ENCODE measurements at places on chromosomes 3 and 15. TPM values are rescaled to one million over a fixed set of nuclear protein-coding genes. Genes with fewer than 3 reads are reported as not detected.
A peak's percentile ranks its signal among the peaks of the same experiment; 100 is the strongest.

The P3H2 gene
- not detected for total RNA-seq

DNA sequence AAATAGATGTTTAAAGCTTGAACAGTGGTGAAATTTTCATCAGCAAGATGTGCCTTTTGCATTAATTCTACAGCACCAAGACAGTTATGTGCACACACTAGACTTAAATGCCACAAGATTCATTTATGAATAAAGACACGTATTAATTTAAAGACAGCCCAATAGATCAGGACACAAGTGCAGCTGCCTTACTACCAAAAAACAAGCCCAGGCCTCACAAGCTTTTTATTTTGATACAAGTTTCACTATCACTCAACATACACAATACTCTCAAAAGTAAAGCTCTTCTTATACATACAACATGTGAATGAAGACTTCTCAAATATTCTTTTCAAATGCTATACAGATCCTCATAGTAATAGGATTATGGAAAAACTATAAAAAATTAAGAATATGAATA lies 2.4 kb downstream of the ACAP2 start:
- H3K4me3 ChIP-seq: peak overlapping the region; percentile 94
- H3K4me1 ChIP-seq: peaks cover 38% of the 10 kb centered on the region
- no peak for DNase-seq
- H3K27ac ChIP-seq: no peak overlapping the region

DNA sequence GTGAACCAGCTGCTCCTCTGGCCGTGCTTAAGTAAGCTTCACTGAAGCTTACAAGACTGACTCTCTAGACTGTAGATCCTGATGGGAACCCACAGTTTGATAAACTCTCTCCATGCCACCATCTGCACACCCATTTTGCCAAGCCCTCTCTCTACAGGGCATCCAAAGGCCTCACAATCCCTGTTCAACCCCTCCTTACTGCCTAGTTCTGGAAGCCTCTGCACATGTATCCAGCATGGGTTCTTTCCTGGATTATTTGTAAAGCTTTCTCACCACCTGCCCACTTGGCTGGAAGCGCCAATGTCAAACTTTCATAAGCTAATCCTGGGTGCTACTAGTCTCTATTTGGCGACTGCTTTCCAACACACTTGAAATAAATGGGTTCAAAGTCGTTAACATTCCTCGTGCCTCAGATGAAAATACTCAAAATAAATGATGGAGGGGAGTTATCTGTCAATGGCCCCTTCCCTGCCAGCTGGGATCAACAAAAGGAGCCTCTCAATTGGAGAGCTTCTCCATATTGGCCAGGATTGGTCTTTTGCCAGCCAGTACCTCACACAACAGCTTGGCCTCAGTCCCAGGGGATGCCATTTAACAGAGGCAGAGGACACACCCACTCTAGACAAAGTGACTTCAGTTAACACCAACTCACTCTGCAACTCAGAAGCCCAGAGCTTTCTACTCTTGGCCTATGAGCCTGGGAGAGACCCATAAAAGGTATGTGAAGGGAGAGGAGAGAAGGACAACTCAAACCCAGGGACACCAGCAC lies 48.1 kb downstream of the SH3BP5 start:
- H3K4me1 ChIP-seq: peaks cover 12% of the 10 kb centered on the region
- peaks cover 24% of the 10 kb centered on the region for H3K27me3 ChIP-seq
- H3K27ac ChIP-seq: no peak overlapping the region
- DNase-seq: no peak

The GNAT1 gene
- not detected for total RNA-seq

DNA sequence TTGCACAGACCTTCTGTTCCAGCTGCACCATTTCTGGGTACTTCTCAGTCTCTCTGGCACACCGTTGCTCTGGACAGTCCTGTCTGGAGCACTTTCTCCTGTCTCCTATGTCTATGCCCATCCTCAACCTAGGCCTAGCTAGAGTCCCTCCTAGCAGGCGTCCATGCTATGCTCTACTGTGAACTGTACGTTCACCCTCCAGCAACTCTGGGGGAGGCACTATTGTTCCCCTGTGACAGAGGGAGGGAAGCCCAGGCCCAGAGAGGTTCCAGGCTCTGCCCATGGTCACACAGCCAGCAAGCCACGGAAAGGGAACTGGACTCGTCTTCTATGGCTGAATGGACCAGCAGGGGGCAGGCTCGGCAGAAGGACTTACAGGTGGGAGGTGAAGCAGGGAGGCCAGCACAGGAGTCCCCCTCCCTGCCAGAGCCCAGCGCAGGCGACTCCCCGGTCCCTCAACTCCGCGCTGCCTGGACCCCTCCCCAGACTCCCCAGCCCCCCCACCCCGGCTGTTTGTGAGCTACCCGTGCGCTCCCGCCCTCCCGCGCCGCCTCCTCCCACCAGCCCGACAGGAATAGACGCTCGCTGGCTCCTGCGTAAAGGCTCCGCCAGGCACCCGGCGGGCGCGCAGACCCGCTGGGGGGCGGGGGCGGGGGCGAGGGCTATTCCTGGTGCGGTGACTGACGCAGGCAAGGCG lies 1.7 kb upstream of the LINGO1 start:
- H3K4me1 ChIP-seq: peaks cover 10% of the 10 kb centered on the region
- peak; percentile 78 for DNase-seq
- H3K36me3 ChIP-seq: no peaks in the 10 kb centered on the region
- H3K27ac ChIP-seq: no peak overlapping the region

DNA sequence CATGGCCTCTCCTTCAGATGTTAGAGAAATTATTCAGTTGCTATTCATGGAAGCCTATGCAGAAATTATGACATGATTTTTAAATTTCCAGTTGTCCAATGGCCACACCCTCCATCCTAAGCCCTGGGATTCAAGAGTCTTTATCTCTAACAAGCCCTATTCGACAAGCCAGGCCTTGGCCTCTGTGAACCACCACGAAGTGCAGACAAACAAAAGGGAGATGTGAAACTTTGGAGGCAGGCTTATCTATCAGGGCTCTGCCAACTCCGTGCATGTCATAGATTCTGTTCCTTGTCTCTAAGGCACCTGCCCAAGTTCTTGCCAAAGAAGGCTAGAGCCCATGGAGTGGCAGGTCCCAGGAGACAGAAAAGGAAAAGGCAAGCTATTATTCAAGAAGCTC lies 212.4 kb upstream of the ADAMTS9 start:
- H3K36me3 ChIP-seq: no peaks in the 10 kb centered on the region
- H3K4me3 ChIP-seq: no peak overlapping the region
- H3K27me3 ChIP-seq: no peaks in the 10 kb centered on the region
- H3K4me1 ChIP-seq: peaks cover 2% of the 10 kb centered on the region
- no peak for DNase-seq

GRCh38 chr15:91116113-91117067 lies 16.3 kb downstream of the SV2B start:
- no peaks in the 10 kb centered on the region for H3K36me3 ChIP-seq
- no peak for DNase-seq
- H3K4me1 ChIP-seq: no peaks in the 10 kb centered on the region
- H3K27ac ChIP-seq: no peak overlapping the region
- peaks cover 25% of the 10 kb centered on the region for H3K27me3 ChIP-seq

DNA sequence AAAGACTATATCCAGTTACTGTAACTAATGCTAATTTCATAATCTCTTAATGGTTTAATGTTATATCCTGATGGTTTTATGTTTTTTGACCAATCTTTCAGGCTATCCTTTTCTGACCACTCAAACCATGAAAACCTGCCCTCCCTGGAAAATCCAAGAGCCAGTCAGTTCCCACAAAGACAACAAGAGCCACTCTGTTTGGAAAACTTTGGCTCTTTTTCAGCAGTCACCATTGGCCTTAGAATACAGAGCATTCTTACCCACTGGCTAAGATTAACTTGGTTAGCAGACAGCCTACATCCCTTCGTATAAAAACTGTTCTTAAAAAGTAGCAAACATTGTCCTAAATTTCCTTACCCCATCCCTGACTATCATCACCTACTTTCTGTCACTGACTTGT lies 32.9 kb downstream of the ALCAM start:
- H3K4me1 ChIP-seq: no peaks in the 10 kb centered on the region
- H3K27ac ChIP-seq: no peak overlapping the region
- H3K4me3 ChIP-seq: no peak overlapping the region
- H3K27me3 ChIP-seq: no peaks in the 10 kb centered on the region
- peaks cover 3% of the 10 kb centered on the region for H3K36me3 ChIP-seq

The SEMA3G gene
- 0.21 TPM for total RNA-seq
